ENCODE measurements at places on chromosomes 7 and 10.
A peak's percentile ranks its signal among the peaks of the same experiment; 100 is the strongest.

DNA sequence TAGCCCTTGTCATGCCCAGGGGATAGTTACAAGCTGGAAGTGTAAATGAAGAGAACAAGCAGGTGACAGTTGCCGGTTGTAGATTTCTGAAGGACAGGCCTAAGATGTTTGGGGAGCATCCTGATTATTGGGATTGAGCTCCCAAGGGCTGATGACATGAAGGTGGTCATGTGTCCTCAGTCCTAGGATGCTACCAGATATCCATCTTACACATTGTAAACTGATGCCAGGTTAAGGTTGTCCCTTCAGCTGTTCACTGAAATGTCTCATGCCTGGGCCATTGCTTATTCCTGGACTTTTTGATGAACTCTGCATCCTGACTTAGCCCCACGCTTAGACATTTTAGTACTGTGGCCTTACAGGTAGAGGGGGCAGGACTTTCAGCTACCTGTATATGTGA, 1.3 kb downstream of the ZMIZ2 start:
- no peak for DNase-seq

DNA sequence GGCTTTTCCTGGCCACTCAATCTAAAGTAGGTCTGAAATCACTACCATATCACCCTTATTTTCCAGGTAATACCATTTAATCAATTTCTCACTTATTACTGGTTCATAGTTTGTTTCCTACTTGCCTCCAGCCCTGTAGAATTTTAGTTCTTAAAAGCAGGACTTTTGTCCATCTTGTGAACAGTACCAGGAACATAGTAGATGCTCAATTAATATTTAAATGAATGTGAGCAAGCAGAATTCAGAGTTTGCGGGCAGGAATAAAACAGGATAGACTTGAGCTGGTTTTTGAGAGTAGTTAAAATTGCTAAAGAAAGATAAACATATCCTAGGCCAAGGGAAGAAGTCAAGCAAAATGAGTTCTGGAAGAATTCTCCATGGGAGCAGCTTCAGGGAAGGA, 77.9 kb downstream of the ANK3 start:
- DNase-seq: no peak

- no peak for DNase-seq
Measured at GRCh38 chr10:26481914-26482550, 43.9 kb downstream of the APBB1IP start.

DNA sequence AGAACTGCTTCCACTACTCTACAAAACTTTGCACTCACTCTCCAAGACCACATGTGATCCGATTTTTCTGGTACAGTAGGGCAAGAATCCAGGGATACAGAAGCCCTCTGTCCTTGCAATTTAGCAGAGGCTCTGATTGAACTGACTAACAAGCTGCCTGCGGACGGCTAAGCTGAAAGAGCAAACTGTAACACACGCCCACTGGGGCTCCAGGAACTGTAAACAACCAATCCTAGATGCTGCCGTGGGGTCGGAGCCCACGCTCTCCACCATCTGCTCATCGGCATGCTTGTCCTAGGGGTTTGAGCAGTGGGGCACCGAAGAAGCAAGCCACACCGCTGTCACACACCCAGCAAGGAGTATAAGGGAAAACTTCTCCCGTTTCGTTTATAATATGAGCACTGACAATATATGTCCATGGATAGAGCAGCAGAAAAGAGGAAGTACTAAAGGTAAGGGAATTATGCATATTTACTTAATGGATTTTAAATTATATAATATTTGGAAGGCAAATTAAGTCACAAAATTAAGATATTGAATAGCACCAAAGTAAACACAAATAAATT, 634.4 kb upstream of the POT1 start:
- peak; percentile 88 for DNase-seq

GRCh38 chr10:11874568-11875493, 51.7 kb downstream of the PROSER2 start:
- DNase-seq: no peak

DNA sequence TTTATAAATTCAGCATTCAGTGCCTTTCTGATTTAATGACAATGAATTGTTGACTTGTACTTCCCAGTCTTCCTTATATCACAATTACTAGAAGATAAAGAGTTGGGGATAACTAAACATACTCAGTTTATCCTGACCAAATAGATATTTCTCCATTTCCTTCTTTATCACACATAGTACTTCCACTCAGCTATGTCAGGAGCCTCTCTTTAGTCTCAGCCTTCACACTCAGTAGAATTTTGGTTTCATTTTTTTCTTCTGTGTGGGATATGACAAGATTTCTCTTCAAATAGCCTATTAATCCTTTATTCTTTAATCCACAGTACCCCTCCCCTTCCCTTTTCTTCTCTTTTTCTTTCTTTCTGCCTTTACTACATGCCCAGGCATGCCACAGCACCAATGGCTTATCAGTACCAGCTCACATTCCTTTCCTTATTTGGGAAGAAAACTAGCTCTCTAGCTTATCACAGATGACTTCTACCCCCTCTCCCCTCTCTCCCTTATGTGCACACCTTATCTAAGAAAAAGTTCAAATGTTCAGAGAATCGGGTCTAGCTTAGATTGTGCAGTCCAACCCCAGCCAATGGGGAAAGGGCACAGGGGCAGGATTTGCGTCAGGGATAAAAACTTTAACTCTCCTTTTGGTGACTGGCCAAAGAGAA, 109.0 kb downstream of the PHF14 start:
- DNase-seq: no peak

- DNase-seq: no peak
Measured at GRCh38 chr10:72037811-72038210, 50.5 kb downstream of the SPOCK2 start.

GRCh38 chr10:54962134-54962900, 161.3 kb upstream of the PCDH15 start:
- no peak for DNase-seq

DNA sequence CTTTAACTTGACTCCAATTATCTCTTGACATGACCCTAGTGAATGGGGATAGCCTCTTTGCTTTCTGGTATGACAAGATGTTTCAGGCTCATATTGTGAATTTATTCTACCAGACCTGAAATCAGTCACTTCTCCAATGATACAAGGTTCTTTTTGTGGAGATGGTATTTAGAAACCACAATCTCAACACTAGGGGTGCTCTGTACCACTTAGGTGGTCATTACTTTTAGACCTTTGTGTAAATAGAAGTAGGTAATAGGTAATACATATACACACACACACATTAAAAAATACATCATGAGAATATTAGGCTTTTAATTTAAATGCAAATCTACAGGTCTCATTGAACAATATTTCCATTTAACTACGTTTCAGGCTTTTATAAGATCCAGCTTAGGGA, 199.0 kb upstream of the RHOBTB1 start:
- DNase-seq: no peak

DNA sequence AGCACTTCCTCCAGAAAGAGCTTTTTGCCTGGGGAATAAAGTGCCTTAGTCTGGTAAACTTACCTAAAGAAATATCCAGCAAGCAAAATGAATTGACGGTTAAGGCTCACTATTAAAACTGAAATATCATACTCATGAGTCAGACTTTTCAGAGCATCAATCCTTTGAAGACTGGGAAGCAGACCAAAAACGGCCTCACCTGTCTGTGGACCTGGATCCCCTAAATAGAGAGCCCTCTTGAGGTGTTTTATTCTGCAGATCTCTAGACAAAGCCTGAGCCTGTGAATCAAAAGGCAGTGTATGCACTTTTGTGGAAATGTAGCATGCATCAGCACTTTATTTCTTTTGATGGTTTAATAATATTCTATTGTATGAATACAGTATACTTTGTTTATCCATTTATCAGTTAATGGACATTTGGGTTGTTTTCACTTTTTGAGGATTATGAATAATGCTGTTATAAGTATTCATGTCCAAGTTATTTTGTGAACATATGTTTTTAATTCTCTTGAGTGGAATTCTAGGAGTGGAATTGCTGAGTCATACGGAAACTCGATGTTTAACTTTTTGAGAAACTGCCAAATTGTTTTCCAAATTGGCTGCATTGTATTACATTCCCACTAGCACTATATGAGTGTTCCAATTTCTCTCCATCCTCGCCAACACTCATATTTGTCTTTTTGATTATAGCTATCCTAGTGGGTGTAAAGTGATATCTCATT, 449.0 kb upstream of the IGFBP3 start:
- no peak for DNase-seq

- no peak for DNase-seq
Measured at GRCh38 chr10:95391581-95392216, 100.9 kb upstream of the PDLIM1 start.

DNA sequence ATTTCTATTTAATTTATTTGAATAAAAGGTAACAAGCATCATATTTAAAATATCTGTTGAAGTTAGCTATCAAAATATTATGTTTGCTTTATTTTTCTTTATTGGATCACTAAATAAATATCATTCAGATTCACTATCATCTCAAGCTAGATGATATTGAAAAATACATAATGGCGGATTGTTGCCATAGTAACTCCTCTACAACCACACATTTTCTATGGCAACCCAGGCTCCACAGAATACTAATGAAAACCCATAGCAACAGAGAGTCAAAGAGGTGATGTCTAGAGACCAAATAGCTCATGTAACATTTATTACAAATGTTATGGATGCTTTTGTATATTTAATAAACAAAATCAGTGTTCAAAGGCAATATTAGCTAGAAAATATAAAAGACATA, 148.9 kb upstream of the CDK1 start:
- no peak for DNase-seq

DNA sequence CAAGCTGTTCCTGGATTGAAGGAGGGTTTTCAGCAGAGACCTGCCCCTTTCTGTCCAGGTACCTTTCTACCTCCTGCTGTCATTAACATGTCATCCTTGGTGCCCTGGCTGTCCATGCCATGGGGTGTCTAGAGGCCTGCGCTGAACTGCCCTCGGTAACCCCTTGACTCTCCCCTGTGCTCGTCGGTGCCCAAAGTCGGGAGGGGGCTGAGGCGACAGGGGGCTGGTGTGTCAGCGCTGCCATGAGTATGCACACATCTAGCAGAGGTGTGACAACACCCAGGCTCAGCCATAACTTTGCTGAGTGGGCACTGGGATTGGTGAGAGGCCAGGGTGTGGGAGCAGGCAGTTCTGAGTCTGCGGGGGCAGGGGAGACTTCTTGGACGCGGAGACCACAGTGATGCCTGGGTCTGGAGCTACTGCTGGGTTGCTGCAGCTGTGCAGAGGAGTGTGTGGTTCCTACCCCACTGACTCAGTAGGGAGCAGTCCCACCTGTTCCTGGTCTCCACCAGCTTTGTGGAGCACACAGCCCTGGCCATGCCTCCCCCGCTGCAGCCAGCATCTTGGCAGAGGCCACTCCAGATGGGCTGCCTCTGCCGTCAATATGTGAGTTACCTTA, 376.2 kb upstream of the SEMA3C start:
- no peak for DNase-seq

- no peak for DNase-seq
Measured at GRCh38 chr7:125126376-125126775, 196.8 kb upstream of the POT1 start.

- no peak for DNase-seq
Measured at GRCh38 chr7:69091521-69091920, 506.8 kb upstream of the AUTS2 start.

- no peak for DNase-seq
Measured at GRCh38 chr10:90407131-90407530, 450.7 kb downstream of the HTR7 start.

- no peak for DNase-seq
Measured at GRCh38 chr7:157423348-157423747, 86.5 kb downstream of the DNAJB6 start.

GRCh38 chr7:16106300-16106699, 315.0 kb downstream of the CRPPA start:
- DNase-seq: no peak

DNA sequence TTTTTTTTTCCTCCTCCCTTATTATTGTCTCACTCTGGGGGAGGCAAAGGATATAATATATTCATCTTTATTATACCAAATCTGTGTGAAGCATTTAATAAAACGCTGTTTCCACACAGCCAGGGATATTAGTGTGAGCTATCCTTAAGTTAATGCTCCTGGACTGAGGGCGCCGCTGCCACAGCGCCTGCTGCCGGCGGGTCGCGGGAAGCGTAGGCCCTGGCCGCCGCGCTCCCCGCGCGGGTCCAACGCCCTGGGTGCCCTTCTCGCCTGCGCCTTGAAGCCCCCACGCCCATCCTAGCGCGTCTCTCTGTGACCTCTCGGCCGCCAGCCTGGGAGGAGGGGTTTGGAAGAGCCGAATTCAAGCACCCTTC, 9.5 kb upstream of the LBX1 start:
- no peak for DNase-seq

GRCh38 chr7:116687801-116688201, 15.8 kb downstream of the MET start:
- no peak for DNase-seq

Data from SHP77 treated with DMSO at 0.1 percent for 48 hours (cell line).